ENCODE measurements at places on chromosomes 4 and X.

DNA sequence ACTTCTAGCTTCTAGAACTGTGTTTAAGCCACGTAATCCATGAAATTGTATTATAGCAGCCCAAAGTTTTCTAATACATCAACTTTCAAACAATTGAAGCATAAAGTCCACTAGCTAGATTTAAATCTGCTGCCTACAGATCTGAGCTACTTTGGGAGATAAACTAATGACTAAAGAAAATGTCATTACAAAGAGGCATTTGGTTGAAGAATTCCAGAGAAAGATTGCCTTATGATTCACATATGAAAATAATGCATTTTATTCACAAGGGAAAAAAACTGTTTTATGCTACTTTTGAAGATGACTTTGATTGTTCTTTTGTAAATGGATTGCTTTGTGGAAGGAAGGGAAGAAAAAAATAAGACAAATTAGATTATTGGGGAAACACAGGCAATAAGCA is 124.1 kb upstream of the SLIT2 start:
- no peak for DNase-seq

DNA sequence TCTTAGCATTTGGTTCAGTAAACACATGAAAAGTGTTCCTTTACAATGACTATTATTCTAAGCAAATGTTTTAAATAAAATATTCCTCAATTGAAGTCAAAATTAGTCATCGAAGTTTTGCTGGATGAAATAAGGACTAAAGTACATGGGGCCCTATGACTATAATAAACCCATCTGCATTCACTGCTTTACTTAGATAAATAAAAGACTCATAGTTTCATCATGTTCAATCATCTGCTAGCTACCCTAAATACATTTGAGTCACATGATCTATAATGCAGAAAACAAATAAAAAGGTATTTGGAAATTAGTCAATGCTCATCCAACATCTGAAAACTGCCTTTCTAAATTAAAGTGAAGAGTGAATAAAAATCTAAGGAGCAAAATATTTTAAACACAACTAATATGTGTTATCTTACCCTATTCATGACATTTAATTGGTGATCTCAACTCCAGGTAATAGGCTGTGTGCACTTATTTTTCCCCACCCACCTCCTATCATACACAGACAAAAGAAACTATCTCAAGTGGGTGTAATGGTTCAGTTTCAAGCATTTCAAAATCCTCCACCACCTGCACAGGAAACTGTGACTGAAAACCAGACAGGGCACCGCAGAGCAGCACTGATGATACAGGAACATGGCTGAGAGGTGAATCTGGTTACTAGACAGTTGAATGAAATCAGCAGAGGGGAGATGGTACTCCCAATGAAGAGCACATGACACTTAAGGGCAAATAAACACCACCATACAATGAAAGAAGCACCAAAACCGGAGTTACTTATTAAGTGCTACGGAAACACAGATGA is 78.6 kb downstream of the CAMK2D start:
- DNase-seq: peak; percentile 10

GRCh38 chr4:152573861-152574260 is 38.0 kb upstream of the FBXW7 start:
- DNase-seq: no peak

DNA sequence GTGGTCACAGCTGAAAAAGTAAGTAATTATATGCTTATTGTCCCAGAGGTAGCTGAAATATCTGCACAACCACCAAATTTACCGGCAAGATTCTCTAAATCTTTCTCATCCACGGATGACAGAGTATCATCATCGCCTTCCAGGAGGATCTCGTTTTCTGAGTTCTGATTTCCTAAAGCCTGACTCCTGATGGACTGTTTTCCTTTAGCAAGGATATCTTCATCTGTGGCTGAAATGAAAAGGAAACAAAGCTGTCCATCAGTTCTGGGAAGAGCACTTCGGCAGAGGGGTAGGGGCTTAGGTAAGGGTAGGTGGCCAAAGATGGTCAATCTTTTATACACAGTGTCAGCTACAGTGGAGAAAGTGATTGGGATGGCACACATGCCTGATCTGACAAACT is 8.7 kb downstream of the MAB21L2 start:
- no peak for DNase-seq

DNA sequence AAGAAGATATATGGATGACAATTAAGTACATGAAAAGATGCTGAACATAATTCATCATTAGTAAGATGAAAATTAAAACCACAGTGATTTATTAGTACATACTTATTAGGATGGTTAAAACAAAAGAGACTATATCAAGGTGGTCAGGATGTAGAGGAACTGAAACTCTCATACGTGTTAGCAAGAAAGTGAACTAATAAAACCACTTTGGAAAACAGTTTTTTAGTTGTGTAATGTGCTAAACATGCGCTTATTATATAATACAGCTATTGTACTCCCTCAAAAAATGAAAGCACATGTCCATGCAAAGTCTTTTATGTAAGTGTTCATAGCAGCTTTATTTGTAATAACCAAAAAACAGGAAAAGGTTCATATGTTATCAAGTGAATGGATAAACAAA is 89.9 kb upstream of the KCTD8 start:
- DNase-seq: no peak

DNA sequence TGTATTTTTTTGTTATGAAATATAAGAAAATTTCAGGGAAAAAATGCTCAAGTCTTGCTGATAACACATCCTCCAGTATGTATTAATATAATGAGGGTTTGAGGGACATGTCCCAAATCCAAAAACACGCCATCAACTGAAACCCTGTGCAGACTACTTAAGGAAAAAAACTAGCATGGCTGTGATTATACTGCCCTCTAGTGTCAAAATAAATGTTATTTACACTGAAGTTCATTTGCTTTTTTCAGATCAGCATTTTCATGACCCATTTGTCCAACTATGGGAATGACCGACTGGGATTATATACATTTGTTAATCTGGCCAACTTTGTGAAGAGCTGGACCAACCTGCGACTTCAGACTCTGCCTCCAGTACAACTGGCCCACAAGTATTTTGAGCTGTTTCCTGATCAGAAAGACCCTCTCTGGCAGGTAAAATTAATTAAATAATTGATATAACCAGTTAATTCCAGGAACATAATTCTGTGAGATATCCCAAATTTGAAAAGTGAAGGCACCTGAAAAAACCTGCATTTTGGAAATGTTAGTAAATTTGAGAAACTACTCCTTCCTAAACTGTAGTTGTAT is 128.5 kb downstream of the PRSS12 start:
- DNase-seq: peak; percentile 88

GRCh38 chr4:140607852-140608251 is 39.1 kb upstream of the UCP1 start:
- no peak for DNase-seq

- no peak for DNase-seq
Measured at GRCh38 chrX:20664774-20665173, 398.1 kb upstream of the RPS6KA3 start.
